Natural killer cell (primary cell): ENCODE measurements at places on chromosomes 1 and 21. TPM values are rescaled to one million over a fixed set of nuclear protein-coding genes. Genes with fewer than 3 reads are reported as not detected.

GRCh38 chr1:150843474-150843873 is 32.9 kb downstream of the ARNT start:
- no peak for DNase-seq

GRCh38 chr1:12460911-12461621 is 156.9 kb downstream of the DHRS3 start:
- DNase-seq: no peak

DNA sequence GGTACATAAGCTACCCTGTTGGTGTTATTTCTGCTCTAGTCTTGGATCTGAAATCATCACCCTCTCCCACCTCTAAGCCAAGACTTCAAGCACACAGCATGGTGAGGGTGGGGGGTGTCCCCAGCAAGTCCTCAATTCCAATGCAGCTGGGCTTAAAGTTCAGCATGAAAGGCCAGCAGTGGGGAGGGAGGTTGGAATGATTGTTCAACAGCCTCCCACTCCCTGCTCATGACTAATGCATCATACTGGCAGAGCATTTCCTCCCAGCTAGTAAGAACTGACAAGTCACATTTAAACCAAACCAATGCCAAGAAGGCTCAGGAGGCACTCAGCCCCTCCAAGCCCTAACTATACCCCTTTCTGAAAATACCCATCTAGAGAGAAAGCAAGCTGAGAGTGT is 50.1 kb downstream of the TIAM1 start:
- DNase-seq: no peak

DNA sequence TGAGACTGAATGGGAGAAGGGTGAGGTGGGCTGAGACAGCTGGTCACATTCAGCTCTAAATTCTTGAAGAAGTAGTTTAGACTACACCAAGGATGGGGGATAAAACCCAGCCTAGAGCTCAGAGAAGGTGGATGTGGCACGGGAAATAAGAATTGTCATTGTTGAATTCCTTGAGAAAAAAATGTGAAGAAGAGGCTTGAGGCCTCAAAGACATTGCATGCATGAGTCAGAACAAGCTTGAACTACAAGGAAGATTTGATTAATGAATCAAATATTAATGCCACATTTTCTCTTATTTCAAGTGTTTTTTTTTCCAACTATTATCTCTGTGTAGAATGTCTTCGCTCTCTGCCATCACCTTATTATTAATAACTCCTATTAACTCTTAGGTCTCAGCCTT is 58.9 kb downstream of the MAP3K7CL start:
- no peak for DNase-seq

COA7 gene
- 4.7 TPM for total RNA-seq

MYOC gene
- not detected for total RNA-seq
